CD4-positive, alpha-beta memory T cell (primary cell): ENCODE measurements at places on chromosomes 3 and 15.

DNA sequence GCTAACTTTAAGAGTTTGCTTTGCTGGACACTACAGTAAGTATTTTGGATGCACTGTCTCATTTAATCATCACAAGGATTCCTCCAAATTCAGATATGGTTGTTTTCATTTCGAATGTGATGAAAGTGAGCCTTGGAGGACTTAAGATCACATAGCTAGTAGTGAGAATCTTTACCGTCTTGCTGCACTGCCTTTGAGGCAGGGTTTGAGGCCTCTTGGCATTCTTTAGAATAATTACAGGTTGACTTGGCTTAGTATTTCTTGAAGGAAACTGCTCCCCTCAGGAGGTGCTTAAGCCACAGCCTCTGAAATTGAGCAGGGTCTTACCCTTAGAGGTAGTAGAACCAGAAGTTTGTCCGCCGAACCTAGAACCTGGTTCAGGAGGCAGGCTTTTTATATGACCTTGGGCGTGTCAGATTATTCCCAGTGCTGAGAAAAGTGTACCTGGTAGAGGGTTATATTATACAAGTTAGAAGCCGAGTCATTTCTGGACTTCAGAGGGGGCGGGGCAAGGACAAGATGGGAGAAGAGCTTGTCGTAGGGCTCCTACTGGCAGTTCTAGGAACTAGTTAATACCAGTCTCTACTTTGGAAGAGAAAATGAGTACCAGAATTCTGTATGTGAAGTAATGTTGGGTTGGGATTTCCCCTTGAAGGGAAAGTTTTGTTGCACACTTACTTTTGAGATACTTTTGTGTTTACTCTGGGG, 1.1 kb downstream of the TFG start:
- peak; percentile 39 for DNase-seq

DNA sequence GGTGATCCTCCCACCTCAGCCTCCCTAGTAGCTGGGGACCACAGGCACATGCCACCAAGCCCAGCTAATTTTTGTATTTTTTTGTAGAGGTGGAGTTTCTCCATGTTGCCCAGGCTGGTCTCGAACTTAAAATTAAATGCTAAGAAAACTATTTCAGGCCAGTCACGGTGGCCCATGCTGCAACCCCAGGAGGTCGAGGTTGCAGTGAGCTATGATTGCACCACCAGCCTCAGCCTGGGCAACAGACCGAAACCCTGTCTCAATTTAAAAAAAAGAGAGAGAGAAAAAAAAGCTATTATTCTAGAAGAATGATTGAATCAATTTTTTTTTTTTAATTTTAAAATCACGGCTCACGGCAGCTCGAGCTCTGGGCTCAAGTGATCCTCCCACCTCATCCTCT, 4.7 kb downstream of the SLC51A start:
- DNase-seq, result no peak

DNA sequence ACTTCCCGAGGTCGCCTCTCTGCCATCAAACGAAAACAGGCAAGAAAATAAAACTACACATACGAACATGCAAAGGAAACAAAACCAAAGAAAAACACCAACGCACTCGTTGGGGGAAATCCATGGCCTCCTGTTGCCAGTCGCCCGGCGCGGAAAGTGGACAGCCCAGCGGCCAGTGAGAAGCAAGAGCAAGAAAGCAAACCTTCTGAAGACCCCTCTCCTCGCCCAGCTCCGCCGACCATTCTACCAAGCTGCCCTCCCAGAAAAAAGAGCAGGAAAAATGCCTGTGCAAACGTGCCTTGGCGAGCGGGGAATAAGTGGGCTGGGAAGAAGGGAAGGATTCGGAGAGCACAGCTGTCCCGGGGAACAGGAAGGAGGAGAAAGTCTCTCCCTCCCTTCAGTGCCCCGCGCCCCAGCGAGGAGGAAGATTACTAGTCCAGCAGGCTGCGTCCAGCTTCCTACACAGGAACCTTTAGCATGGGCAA, 802 bp upstream of the NECTIN3 start:
- no peak for DNase-seq

DNA sequence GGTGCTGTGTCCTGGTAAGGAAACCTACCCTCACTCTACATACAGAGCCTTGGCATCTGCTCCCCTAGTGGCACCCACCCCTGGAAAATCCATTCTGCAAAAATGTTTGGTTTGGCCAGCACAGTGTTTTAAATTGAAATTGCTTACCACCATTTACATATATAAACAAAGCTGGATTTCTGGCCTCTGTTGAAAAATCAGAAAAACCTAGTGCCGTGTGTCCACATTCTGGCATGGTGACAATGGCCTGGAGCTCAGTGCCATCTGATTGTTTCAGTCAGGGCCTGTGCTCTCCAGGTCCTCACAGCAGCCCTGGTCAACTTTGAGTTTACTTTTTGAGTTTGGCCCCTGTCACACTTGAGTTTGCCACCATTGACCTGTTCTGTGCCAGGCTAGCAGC, 2.9 kb upstream of the IL17RC start:
- no peak for DNase-seq

GRCh38 chr3:155737844-155738460, 6.9 kb downstream of the PLCH1 start:
- no peak for DNase-seq

DNA sequence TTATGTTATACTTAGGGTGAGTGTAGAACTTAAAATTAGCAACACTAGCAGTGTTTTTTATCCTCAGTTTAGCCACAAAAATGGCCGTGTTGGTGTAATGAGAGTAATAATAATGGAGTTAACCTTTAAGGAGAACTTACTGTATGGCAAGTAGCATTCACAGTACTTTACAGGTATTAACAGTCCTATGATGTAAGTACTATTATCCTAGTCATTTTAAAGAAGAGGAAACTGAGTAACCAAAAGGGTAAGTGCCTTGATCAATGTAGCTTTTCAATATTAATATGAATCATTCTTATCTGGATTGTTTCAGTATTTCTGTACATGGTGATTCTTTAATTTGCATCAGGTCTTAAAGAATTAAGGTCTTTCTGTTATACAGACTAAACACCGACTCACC, 170.3 kb downstream of the CD47 start:
- DNase-seq, result no peak

DNA sequence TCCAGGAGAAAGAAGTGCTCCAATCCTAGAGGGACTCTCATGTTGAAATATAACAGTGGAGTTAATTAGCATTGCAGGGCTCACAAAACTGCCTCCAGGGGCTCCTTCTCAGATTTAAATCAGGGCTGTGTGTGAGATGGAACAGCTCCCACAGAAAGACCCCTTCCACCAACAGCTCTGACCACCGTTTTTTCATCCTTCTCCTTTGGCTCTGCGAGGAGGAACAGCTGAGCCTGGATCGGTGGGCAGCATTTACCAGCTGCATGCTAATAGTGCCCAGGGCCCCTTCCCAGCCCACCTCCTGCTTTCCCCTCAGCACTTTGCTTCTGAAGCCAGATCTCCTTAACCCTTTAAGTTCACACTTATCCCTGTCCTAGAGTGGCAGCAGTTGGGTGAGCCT, 119.2 kb upstream of the UBE2E1 start:
- DNase-seq, result no peak

GRCh38 chr3:119862616-119863015, 80.7 kb downstream of the NR1I2 start:
- DNase-seq, result no peak

DNA sequence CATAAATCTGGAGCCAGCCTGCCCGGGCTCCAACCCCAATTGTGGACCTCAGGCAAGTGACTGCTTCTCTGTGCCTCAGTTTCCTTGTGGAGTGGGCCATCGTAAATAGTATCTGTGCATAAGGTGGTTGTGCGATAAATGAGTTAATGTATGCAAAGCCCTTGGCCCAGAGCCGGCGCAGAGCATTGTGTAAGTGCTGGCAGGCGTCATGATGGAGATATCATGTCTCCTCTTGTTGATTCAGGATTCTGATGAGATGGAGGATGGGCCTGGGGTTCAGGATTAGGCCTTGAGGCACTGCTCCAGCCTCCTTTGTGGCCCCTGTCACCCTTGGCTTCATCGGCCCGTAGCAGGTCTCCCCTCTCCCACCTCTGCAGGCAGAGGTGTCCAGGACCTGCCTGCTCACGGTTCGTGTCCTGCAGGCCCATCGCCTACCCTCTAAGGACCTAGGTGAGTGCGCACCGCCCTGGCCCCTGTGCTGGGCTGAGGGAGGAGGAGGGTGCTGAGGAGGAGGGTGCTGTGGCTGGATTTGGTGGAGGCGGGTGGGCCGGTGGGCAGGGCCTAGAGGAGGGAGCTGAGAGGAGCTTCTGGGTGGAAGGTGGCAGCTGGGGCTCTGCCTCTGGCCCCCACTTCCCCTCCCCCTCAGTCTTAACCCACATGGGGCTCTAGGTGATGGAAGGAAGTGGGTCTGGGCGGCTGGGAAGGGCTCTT, 1.3 kb downstream of the PLA2G4B start:
- no peak for DNase-seq

- DNase-seq, result no peak
Measured at GRCh38 chr15:25800761-25801515, 62.2 kb downstream of the ATP10A start.

GRCh38 chr3:168087539-168087938, 8.2 kb downstream of the GOLIM4 start:
- DNase-seq, result no peak

DNA sequence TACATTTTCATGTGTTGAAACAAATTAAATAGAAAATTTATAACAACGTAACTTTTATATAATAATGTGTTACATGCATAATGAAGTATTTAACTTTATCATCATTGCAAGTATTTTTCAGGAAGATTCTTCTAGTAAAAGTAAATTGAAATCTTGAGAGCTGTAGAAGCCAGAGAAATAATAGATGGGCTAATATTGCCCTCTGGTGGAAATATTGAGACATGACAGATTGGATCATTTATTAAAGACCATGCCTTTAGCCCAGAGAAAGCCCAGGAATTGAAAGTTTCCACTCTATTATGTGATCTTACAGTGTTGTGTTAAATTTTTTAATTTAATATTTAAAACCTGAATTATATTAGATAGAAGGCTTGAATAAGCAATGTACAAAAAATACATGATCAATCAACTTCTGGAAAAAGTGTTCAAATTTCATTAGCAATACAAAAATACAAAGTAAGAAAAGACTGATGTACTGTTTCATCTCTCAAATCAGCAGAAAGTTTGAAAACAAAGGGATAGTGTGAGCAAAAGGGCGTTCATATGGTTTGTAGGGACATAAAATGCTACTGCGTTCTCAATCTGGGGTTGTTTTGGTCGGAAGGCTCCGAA, 52.7 kb upstream of the SPTSSB start:
- peak; percentile 45 for DNase-seq

DNA sequence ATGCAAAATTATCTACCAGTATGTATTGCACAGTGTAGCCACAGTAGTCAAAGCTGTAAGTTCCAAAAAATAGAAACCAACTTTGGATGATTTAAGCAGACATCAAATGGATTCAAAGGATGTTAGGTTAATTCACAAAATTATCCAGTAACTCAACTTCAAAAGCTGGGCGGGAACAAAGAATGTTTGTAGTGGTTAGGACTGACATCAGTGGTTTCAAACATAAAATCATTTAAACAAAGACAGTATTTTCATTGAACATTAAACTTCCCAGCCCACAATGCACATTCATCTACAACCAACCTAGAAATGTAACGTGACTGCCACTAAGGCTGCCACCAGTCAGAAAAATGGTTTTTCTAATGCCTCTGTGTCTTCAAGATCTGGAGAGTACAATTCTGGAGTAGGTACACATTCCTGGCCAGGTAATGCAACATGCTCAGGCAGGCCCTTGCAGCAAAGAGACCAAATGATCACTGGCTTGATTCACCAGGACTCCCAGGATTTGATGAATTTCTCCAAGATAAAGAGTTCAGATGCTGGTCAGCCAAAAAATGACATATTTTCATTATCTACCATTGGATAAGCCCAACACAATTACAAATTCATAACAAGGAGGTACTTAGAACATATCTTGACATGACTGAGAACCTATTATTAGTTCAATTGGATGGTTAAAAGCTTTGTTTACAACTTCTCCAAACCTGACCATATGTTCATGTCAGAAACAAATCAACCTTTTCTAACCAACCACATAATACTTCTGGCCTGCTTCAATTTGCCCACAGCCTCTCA, 189.8 kb upstream of the CNTN4 start:
- no peak for DNase-seq

DNA sequence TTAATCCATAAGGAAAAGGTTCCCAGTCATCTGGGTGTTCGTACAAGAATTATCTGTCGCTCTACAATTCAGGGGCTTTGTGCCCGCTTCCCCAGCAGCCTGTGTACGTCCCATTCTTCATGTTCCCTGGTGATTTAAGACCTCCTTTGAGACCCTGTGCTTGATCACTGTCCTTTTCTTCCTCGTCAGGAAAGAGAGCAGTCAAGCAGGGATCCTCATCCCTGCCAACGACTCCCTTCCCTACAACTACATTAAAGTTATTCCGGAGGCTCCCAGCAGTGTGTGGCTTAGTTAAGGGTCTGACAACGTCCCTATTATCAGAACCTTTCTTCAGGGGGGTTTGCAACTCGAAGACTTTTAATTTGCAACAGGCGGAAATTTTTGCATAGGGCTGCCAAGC, 175.7 kb downstream of the FOXP1 start:
- DNase-seq, result no peak

- no peak for DNase-seq
Measured at GRCh38 chr3:58161435-58162398, 49.1 kb downstream of the DNASE1L3 start.

- DNase-seq, result no peak
Measured at GRCh38 chr3:128269796-128270195, 116.5 kb downstream of the EEFSEC start.

- no peak for DNase-seq
Measured at GRCh38 chr3:56691165-56692000, 8.3 kb upstream of the TASOR start.

DNA sequence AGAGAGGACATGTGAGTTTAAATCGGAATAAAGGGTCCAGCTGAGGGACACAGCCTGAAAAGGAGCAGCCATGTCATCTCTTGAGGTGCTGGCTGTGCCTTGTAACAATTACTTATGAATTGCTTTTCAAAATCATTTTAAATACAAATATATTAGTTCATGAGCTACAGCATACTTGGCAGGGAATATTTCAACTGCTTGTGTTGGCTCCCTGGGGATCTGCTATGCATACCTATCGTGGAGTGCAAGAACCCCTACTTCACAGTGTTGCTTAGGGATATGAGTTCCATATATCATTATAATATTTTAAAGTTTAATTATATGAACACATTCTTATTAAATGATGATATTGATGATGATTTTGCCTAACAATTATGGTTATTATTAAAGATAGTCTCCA, 19.1 kb upstream of the P2RY14 start:
- no peak for DNase-seq
